Keratinocyte (primary cell): ENCODE measurements at places on chromosomes 7 and 10.

GRCh38 chr10:17430647-17431355 is 23.6 kb downstream of the ST8SIA6 start:
- DNase-seq, result no peak

- no peak for DNase-seq
These were observed 39.0 kb upstream of the PTPRZ1 start for GRCh38 chr7:121833991-121834390.

GRCh38 chr7:84106291-84106690 is 88.3 kb downstream of the SEMA3A start:
- no peak for DNase-seq

DNA sequence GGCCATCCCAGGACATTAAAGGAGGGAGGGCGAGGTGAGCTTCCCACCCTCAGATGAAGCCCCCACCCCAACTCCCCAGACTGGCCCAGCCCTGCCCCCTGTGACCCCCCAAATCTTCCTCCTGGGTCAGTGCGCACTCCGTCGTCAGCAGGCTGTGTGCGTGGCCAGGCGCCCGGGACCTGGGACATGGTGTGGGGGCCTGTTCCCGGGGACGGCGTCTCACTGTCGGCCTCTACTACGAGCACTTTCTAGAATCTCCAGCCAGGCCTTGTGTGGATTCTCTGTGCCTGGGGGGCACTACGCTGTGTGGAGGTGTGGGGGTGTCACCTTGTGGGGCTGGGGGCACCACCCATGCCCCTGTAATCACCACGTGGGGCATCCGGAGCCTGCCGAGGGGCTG is 9.8 kb downstream of the PWWP2B start:
- DNase-seq, result no peak

DNA sequence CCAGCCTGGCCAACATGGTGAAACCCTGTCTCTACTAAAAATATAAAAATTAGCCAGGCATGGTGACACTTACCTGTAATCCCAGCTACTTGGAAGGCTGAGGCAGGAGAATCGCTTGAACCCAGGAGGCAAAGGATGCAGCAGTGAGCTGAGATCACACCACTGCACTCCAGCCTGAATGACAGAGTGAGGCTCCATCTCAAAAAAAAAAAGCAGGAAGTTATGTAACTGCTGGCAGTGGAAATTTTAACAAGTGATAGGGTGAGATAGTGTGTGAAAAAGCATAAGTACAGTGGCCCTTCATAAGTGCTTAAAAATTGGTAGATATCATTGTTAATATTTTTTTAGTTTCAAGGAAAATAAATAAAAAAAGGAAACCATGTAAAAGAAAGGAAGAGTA is 12.3 kb downstream of the AKR1C3 start:
- no peak for DNase-seq

DNA sequence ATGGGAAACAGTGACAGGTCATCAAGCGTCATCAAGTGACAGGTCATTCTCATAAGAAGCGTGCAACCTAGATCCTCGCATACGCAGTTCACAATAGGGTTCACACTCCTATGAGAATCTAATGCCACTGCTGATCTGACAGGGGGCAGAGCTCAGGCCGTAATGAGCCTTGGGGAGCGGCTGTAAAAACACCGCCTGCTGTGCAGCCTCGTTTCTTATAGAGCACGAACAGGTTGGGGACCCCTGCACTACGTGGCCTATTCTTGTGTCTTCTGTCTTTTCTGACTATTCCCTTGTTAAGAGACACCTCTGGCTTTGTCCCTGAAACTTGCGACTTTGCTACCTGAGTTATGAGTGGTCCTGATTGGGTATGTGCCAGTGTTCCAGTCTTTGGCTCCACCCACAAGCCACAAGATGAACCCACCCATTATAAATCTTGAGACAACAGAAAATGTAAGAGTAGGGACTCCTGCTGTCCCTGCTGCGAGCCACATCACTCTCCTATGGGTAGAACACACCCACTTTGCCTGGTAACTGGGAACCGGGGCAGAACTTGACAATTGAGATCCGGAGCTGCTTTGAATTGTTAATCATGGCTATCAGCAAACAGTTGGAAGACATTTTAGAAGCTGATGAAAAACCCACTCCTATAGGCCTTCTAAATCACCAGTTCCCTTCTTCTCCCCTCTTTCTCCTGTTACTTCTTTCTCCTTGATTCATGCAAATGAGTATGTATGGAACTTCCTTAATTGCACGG is 55.8 kb upstream of the EXOC4 start:
- DNase-seq, result no peak

DNA sequence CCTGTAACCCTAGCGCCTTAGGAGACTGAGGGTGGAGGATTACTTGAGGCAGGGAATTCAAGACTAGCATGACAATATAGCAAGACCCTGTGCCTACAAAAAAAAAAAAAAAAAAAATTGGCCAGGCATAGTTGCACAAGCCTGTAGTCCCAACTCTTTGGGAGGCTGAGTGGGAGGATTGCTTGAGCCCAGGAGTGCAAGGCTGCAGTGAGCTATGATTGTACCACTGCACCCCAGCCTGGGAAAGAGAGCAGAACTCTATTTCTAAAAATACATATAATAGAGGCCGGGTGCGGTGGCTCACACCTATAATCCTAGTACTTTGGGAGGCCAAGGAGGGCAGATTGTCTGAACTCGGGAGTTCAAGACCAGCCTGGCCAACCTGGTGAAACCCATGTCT is 10.2 kb upstream of the SORBS1 start:
- DNase-seq, result no peak

GRCh38 chr7:92633211-92633906 is 43.2 kb upstream of the FAM133B start:
- peak; percentile 77 for DNase-seq
